ENCODE measurements at places on chromosomes 3 and 15.

DNA sequence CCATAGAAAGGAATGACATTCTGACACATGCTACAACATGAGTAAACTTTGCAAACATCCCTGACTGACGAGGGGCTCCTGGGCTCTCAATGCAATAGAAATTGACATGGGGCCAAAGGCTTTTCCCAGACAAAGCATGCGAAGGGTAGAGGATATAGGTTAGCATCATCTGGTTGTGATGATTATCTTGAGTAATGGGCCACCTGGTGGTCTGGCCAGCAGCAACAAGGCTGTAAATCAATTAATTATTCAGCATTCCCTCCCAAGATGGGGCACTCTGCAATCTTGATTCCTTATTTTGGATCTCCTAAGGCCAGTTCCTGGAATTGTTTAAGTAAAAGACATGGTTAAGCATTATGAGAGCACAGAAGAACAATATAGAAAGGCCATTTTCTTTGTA is 99.2 kb downstream of the AGBL1 start:
- DNase-seq: no peak

- DNase-seq: no peak
Observed at GRCh38 chr15:100200287-100200880, 141.4 kb downstream of the ADAMTS17 start.

DNA sequence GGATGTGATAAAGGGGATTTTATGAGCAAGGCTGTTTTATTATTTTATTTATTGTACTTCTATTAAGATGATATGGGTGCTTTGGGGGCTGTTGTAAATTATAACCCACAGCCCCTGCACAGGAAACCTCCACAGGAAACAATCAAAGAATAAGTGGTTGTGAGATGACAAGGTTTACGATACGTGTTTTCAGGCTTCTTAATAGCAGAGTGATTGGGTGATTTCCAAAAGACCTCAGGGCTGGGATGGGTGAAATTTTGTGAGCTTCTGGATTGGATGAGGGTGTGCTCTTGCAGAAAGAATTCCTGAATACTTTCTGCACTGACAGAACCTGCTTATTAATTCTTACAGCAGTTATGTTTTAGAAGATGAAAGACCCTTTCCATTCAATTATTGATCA is 21.4 kb downstream of the CHL1 start:
- no peak for DNase-seq

DNA sequence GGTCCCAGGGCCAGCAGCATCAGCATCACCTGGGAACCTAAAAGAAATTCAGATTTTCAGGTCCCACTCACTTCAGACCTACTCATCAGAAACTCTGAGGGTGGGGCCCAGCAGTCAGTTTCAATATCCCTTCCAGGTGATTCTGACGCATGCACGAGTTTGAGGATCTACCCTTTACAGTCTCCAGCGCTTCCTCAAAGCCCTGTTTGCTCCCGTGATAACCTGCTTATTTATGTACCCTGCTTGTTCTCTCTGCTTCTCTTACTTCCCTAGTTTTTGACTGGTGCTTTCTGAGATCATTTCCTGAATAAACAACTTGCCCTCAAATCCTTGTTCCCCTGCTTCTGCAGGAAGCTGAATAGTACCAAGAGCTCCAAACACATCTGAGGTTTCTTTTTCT is 245.3 kb downstream of the ZNF621 start:
- DNase-seq: no peak

GRCh38 chr15:81097116-81097889 is 36.8 kb upstream of the CFAP161 start:
- no peak for DNase-seq

DNA sequence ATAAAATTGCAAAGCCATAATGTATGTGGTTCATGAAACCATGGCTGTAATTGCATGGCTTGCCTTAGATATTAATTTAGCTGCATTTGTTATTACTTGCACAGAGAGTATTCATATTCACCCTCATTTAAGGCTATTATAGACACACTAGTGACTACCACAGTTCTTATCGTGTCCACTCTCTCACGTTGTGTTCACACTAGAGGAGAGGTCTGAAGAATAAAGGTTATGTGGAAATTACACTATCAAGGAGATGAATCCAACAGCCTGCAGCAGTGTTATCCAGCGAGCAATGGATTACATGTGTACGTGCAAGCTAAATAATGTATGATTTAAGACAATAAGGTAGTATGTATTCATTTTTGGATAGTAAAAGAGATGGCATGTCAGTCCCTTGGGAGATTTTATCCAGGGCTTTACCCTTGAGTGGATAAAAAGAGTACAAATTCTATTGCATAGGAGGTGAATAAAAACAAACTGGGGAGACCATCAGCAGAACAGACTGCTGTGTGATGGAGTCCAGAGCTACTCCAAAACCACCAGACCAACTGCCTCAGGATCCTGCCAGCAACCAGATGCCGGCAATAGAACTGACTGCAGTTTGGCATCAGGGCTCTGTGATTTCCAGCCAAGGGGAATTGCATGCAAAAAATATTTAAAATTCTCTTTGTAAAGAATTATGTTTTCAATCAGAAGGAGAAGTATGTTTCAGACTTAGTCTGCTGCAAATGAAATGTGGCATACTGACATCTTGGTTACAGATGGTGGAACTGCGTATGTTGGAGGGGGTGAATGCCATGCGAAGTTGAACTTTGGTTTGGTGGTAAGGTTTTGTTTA is 146.6 kb downstream of the RBMS3 start:
- no peak for DNase-seq

DNA sequence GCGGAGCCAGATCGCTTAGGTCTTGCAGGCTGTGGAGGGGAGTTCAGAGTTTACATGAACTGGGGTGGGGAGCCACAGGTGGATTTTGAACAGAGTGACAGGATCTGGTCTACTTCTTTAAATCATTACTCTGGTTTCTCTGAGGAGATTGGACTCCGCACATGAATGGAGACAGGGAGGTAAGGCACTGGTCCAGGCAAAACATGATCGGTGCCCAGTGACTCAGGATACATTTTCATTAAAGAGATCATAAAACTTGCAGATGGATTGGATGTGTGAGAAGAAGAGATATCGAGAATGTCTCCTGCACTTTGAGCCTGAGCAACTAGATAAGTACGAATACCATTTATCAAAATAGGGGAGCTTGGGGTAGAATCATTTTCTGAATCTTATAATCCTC is 61.8 kb upstream of the CMSS1 start:
- no peak for DNase-seq

GRCh38 chr3:123807820-123808219 is 76.3 kb downstream of the MYLK start:
- DNase-seq: no peak

DNA sequence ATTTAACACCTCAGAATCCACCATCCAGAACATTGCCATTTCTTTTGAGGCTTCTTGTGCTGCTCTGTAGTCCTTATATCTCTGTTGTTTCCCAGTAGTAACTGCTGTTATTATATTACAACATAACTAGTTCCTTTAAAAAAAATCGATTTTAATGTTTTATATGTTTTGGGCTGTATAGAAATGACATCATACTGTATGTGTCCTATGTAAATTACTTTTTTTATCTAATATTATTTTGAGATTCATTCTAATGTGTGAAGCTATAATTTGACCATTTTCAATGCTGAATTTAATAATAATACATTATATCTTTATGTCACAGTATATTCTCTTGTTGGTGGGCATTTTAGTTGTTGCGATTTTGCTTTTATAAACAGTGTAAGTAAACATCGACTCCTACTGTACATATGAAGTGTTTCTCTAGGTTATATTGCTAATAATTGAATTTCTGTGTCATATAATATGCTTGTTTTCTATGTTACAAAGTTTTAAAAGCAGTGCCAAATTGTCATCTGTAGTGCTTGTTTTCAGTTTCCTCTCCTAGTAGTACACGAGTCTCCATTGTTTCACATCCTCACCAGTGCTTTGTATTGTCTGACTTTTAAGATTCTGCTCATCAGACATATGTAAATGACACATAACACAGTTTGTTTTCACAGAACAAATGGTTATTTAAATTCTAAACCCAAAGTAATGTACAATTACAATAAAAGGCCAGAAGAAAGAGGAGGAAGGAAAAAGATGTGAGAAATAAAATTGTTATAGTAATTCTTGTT is 172.0 kb upstream of the LRRFIP2 start:
- DNase-seq: no peak

DNA sequence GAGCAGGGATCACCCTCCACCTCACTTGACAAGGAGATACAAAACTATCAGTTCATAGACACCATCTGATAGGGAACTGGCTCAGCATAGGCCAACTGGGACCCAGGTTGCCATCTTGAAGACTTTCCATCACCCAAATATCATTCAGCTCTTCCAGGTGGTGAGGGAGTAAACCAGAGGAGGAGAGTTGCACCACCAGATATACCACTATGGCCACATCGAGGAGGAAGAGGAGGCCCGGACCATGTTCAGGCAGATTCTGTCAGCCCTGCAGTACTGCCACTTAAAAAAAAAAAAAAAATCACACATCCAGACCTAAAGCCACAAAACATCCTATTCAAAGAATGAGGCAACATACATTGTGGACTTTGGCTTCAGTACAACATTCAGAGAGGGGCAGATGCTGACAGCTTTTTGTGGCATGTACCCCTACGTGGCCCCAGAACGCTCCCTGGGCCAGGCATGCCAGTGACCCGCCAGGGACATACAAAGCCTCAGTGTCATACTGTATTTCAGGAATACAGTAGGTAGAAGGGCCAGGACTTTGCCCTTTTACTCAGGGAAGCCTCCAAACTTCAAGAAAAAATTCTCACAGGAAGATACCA is 18.4 kb upstream of the EMC3 start:
- DNase-seq: no peak

DNA sequence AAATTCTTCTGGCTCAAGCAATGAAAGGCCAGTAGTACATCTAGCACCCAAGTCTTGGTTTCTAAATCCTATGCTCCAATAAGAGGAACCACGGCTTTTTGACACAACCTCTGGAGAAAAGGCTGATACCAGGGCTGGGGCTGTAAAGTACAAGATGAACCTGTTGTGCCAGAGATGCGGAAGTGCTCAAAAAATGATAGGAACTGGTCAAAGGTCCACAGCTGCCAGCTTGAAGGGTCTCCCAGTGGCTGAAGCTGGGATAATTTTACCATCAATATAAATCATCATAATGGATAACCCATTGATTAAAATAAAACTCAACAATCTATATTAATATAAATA is 558 bp upstream of the NCEH1 start:
- DNase-seq: no peak

- DNase-seq: no peak
Observed at GRCh38 chr3:104939196-104939595, 427.5 kb upstream of the ALCAM start.

All from brain pericyte (primary cell).